Muscle of arm (tissue), 14 donors: ENCODE measurements at places on chromosomes 4 and X. TPM values are rescaled to one million over a fixed set of nuclear protein-coding genes. Genes with fewer than 3 reads are reported as not detected.
A peak's percentile ranks its signal among the peaks of the same experiment; 100 is the strongest.

The GPRASP2 gene
- 27.2 TPM for polyA plus RNA-seq

The ETDB gene
- polyA plus RNA-seq, result not detected

The TIGD2 gene
- polyA plus RNA-seq, result 5.6 TPM

The CSAG2 gene
- polyA plus RNA-seq, result not detected

The BRS3 gene
- polyA plus RNA-seq, result not detected

The QDPR gene
- polyA plus RNA-seq, result not detected

The TGIF2LX gene
- not detected for polyA plus RNA-seq

The TRIM60 gene
- not detected for polyA plus RNA-seq

The CENPE gene
- polyA plus RNA-seq, result 12.5 TPM

The GPAT3 gene
- 11.6 TPM for polyA plus RNA-seq

The PRR32 gene
- 93.7 TPM for polyA plus RNA-seq

GRCh38 chr4:2741626-2742025, 14.5 kb downstream of the TNIP2 start:
- DNase-seq, result no peak

- no peak for DNase-seq
Observed at GRCh38 chrX:47915886-47916493, 79.3 kb downstream of the ZNF81 start.

GRCh38 chr4:148056879-148057278, 325.0 kb downstream of the ARHGAP10 start:
- no peak for DNase-seq

GRCh38 chr4:169205075-169205743, 65.5 kb downstream of the SH3RF1 start:
- no peak for DNase-seq

DNA sequence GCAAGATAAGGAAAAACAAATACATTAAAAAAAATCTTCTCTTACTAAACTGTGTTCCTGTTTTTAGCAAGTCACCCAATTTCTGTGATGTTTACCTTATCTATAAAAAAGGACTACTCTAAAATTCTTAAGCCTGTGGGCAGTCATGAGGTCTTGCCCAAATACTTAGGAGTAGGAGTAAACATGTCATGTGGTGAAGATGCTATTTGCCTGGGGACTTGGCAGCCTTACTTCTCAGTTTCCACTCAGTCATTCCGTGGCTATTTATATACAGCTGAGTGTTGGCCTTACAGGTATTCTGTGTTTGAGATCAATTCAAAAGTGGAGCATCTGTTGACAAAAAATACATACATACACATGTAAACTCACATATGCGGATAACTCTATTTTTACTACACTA, 89.9 kb upstream of the TLR2 start:
- DNase-seq, result no peak

DNA sequence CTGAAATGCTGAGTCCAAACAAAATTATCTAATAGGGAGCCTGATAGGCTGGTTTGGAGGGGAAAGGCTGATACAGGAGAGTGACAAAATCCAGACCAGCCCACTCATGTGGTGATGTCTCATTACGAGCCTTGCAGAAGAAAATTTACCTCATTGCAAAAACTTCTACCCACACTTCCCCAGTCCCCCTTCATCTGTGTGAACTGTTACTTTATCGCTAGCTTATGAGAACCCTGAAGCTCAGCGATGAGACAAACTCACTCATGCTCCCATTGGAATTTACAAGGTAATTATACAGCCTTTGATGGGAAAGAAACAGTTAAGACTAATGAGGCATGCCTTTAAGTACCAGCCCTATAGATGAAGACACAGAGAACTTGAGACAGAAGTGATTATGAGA, 76.1 kb downstream of the ARHGAP6 start:
- DNase-seq, result no peak

DNA sequence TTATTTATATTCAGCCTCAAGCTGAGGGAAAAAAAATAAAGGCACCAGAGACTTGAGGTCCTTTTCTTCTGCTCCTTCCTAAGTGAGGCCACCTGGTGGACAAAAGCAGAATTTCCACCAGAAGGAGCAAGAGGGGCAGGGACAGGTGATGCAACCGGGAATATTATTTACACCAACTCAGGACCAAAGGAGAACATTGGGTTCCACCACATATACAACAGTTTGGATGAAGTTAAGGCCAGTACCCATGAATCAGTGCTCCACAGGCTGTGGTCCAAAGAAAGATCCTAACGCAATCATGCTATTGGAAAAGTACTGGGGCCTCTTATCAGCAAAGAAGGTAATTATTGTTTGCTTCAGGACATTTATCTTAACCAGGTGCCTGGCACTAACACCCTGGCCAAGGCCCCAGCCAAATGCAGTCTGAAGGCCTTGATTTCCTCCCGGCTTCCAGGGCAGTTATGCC, 57.4 kb downstream of the TSC22D3 start:
- peak; percentile 67 for DNase-seq

DNA sequence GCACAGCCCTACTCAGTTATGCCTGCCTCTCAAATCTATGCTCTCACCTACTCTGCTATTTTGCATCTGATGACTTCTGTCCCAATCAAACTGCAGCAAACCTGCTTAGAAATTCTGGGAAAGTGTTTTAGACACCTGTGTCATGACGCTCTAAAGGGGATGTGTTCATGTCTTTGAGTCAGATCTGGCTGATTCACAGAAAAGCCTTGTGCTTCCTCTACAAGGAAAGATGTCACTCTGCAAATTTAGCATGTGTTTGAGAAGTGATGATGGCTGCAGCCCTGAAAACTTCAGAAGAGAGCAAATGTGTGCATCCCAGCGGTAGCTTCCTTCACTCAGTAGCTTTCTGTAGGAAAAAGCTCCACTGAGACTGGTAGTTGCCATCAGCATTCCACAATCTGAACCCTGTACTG, 235.4 kb downstream of the MGST2 start:
- DNase-seq, result no peak

DNA sequence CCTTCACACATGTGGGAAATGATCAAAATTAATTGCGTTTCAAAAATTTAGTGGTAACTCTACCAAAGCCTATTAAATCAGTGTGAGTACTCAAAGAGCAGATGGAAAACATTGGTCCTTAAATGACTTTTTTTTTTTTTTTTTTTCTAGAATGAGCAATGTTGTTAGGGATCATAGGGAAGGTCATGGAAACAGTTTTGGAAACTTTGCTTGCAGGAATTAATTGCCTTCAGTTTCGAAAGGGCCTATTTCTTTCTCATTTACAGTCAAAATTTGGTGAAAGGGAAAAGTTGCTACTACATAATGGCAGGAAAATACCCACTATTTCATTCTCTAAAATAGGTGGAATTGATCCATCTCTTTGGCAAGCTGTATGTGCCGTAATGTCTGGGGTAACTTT, 160.9 kb downstream of the RTL9 start:
- no peak for DNase-seq

DNA sequence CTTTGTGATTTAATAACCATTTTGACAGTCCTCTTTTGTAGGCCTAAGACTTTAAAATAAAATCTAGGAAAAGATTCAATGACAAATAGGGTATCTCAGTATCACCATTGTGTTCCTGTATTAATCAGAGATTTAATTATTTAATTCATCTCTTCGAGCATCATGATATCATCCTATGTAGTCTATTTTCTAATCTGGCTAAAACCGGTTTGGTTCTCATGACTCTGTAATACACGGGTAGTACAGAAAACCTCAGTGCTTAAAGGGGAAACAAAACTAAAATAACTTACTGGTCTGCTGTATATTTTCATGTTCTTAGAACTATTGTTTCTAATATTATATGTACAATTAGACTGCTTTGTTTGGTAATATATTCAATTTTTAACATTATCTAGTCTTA, 23.7 kb upstream of the FBXW7 start:
- no peak for DNase-seq

GRCh38 chrX:69024931-69025330, 140.3 kb downstream of the PJA1 start:
- DNase-seq, result peak; percentile 70

DNA sequence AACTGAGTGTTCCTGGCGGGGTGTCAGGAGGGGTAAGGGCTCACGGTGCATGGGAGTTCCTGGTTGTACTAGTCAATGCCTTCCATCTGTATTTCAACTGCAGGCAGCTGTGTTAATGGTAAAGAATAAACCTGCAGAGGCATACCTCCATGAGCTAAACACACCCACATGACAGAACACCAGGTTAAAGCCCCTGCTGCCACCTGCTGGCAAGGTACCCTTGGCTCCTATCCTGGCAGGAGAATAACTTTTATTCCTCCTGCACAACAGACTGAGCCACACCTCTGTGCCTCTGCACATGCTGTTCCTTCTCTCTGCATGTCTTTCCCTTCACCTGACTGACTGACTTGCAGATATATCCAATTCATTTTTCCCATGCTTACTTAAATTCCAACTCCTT, 11.1 kb downstream of the ITIH6 start:
- no peak for DNase-seq

DNA sequence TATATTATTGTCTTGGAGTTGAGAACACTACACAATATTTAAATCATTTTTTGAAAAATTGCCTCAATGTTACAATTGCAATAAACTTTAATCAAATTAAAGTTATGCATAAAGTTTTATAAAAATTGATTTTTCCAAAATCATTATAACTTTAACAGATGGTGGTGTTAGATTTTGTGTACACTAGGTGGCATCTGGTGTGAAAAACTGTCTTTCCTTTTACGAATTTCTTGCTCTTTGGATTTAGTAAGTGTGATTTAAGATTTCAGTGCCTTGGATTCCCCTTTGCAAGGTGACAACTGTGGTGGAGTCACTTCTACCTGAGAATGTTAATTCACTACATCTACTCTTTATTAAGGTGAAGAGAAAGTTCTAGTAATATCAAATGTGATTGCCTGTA, 91.6 kb downstream of the AREG start:
- DNase-seq, result no peak

GRCh38 chr4:10106421-10107039, 10.1 kb downstream of the WDR1 start:
- DNase-seq, result peak; percentile 53

- no peak for DNase-seq
Observed at GRCh38 chrX:16958356-16958755, 11.9 kb downstream of the REPS2 start.

GRCh38 chr4:158229768-158230167, 19.5 kb downstream of the TMEM144 start:
- no peak for DNase-seq

GRCh38 chr4:145061318-145061920, 36.6 kb downstream of the ANAPC10 start:
- peak; percentile 61 for DNase-seq

DNA sequence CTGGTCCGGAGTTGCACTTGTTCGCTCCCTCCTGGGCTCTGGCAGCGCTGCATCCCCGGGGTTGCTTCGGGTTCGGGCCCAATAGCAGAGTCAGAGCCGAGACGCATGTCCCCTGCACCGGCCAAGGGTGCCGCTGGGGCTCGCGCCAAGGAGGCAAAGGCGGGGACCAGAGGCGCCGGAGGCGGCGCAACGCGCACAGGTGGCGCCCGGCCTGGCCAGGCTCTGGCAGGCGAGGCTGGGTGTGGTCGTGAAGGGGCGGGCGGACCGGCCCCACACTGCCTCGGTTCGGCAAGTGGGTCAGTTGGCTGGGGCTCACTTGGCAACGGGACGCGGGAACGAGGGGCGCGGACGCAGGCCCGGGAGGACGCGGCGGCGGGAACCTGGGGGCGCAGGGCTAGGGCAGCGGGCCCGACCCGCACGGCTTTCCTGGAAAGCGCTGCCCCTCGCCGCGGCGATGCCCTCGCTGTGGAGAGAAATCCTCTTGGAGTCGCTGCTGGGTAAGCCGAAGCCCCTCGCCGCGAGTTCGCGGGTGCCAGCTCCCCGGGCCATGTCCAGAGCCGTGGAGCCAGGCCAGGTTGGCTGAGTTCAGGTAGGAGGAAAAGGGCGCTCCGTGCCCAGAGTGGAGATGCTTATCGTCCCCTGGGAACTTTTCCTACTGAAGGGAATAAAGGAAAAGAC, at the start of gene CWH43:
CWH43 (plus strand) TSS at position 300 of the 678 bp plus-strand sequence; CDS start at position 455, 155 bp downstream.
- DNase-seq, result no peak

DNA sequence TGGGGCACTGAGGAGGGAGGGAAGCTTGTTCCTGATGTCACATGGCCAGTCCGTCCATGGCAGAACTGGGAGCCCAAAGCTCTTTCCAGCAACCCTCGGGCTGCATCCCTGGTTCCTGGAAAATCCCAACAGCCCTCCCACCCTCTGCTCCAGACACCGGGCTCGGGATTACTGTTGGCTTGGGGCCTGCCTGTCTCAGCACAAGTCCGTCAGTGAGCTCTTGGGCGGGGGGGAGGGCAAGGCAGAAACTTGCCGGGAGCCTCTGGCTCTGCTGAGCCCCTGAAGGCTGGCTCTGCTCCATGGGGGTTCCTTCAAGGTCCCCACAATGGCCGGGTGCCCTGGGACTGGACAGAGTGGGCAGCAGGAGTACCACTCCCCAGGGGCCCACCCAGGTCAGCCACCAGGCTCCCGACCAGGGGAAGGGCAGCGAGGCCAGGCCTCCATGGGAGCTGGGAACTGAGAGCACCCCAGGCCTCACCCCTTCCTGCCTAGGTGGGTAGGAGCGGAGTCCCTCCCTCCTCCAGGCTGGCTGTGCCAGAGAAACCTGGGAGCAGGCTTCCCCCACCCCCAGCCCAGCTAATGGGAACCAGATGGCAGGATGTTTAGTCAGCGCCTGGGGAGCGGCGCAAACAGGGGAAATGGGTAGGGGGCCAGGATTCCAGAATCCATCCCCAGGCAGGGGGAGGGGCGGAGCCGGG, 6.4 kb upstream of the HAUS7 start:
- peak; percentile 74 for DNase-seq

DNA sequence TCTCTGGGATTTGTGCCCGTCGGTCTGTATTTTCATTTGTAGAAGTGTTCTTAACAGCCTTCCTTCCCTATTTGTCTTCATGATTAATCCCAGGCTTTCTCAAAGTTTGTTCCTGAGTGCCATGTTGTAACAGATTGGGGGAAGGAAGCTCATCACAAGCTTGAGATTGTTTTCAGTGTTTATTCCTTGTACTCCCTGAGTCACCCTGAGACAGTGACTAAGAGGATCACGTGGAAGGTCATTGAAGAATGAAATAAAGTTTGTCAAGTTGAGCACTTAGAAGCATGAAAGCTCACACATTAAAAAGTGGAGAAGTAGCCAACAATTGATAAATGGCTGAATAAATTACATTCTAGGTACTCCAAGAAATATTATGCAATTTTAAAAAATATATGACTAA, 153.5 kb upstream of the FAM241A start:
- no peak for DNase-seq

DNA sequence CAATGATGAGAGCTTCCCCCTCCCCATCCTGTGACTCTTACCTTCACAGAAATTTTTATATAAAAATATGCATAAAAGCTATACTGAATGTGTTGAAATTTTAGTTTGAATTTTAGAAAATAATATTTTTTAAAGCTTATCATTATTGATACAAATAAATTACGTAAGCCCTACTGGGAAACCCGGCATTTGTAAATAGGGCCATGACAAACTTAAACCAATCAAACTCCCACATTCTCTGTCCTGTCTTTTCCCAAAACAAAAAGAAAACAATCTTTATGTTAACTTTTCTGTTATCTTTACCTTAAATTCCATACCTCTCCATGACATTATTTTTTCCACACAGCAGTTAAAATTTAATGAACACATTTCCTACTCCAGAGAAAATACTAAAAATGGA, 2.6 kb downstream of the CNOT6L start:
- no peak for DNase-seq

DNA sequence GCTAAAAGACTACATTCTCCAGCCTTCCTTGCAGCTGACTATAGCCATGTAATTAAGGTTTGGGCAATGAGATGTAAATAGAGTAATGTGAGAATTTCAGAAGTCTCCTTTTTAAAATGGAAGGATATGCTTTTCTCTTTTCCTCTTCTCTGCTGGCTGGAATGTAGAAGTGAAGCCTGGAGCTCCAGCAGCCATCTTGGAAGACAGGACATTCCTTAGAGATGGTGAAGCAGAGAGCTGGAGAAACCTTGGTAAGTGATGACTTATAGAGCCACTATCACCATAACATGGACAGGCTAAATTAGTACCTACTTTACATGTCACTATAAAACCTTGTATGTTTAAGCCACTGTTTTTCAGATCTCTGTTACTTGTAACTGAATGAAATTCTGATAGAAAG, 48.0 kb downstream of the RASL11B start:
- no peak for DNase-seq
